Right lung (tissue), 10 donors: ENCODE measurements at places on chromosomes 11 and 22. TPM values are rescaled to one million over a fixed set of nuclear protein-coding genes. Genes with fewer than 3 reads are reported as not detected.
A peak's percentile ranks its signal among the peaks of the same experiment; 100 is the strongest.

DNA sequence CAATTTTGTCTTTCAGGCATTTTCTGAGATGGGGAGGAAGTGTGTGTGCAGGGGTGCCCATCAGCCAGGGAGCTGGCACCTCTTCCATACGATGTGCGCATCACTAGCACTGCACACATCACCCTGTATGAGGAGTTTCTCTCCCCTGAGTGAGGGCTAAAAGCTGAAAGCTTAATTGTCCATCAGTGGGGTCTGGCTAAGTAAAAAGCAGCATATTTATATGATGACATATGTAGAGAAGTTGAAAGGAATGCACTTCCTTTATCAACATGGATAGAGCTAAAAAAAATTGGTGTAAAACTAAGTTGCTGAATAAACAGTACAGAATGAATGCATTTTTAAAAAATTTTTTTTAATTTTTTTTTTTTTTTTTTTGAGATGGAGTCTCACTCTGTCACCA, 4.0 kb downstream of the VSTM5 start:
- DNase-seq: no peak

- no peak for DNase-seq
Observed at GRCh38 chr22:28064920-28065319, 145.9 kb upstream of the PITPNB start.

LRRN4CL gene
- polyA plus RNA-seq: 0.55 TPM

CRYBB1 gene
- 1.2 TPM for polyA plus RNA-seq

PRR5L gene
- polyA plus RNA-seq: 11.5 TPM

GRCh38 chr11:109507836-109508561, 86.0 kb downstream of the C11orf87 start:
- no peak for DNase-seq

GRCh38 chr22:46063846-46064227, 86.5 kb upstream of the PPARA start:
- no peak for DNase-seq

DNA sequence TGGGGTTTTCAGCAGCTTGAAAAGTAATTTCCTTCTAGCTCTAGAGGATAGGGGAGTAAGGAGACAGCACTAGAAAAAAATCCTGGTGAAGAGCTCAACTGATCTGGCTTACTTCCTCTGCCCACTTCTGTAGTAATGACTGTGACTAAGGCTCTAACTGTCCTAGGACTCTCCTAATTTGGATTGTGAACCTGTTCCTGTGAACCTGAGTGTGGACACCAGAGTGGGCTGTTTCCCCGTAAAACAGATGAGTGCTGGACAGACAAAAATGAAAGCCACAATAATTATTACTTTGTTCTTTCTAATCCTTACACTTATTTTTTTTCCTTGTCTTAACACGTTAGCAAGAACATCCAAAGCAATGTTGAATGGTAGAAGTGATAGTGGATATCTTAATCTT, 154.1 kb downstream of the AASDHPPT start:
- DNase-seq: no peak

DNA sequence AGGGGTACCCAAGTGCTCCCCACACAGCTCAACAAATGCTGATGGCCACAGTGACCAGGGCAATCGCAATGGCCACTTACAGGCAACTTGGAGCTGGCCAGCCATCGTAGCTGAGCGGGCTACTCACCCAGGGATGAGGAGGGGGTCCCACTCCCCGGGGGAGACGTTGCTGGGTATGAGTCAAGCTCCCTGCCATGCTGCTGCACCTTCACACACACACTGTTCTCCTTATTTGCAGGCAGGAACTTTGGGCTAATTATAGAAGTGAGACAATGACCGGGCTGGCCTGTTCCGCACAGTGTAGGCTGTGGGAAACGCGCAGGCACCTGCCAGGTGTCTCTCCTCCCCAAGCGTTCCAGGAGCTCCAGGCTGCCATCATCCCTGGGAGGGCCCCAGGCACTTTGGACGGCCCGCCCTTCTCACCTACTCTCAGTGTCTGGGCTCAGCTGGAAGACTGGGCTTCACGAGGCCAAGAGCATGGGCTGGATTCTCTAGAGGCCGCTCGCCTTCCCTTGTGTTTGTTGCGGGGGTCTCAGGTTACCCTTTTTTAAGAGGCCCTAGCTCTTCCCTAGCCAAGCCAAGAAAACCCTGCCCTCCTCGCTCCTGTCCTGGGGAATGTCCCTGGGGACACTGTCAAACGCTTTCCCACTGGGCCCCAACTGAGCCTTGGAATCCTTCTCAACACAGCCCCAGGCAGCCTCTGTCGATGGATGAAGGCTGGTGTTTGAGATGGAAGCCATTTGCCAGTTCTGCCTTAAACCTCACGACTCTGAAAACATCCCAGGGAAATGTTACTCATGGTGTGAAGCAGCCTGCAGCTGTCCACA, 73.0 kb downstream of the RTL6 start:
- DNase-seq: peak; percentile 71

CCDC116 gene
- polyA plus RNA-seq: 0.90 TPM

CDC42EP2 gene
- 1.9 TPM for polyA plus RNA-seq

- DNase-seq: peak; percentile 24
Observed at GRCh38 chr11:123061403-123062157, at the start of gene HSPA8. TSS of gene HSPA8 (minus strand) at chr11:123062136. CDS start at chr11:123061324, 812 bp downstream.

OR5D14 gene
- not detected for polyA plus RNA-seq

HBD gene
- polyA plus RNA-seq: 0.94 TPM

- DNase-seq: no peak
Observed at GRCh38 chr11:63508009-63508408, 2.1 kb downstream of the LGALS12 start.

MS4A4A gene
- polyA plus RNA-seq: 15.2 TPM

DNA sequence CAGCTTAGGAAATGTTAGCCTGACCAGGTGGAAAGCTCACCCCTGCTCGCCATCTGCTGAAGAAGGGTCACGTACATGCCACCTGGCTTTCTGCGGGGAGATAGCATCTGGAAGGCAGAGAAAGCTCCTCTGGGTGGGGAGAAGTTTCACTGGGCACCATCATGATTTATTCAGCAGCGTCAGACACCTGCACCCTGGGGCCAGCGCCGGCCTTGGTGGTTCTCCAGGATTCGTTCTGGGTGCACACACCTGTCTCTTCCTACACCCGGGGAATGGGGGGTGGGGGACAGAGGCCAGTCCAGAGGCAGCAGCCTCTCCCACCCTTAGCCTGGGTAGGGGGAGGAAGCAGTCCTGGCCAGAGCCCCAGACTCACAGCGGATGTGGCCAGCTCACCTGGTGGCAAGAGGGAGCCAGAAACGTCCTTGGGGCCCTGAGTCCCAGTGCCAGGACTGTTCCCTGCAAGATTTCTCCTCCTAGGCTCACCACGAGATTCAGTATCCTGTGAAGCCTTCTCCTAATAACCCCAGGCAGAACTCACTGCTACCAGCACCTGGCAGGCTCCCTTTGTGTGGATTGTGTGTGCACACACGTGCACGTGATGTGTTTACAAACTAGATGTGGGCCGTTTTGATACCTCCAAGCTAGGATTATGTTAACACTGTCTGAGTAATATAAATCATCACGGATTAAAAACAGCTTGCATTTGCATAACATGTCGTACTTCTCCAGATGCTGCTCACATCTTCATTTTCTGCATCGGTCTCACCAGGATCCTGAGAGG, 17.3 kb upstream of the RASD2 start:
- no peak for DNase-seq

- DNase-seq: no peak
Observed at GRCh38 chr11:14029440-14029839, 66.9 kb downstream of the SPON1 start.

FXYD2 gene
- 8.0 TPM for polyA plus RNA-seq

GRCh38 chr22:49228431-49229037, 599.1 kb downstream of the BRD1 start:
- DNase-seq: no peak

CSNK2A3 gene
- polyA plus RNA-seq: 2.2 TPM

- DNase-seq: no peak
Observed at GRCh38 chr11:83042964-83043711, 28.6 kb downstream of the RAB30 start.

POU2AF3 gene
- polyA plus RNA-seq: 18.8 TPM

GRK3 gene
- 23.3 TPM for polyA plus RNA-seq
